GM23338 (cell line): ENCODE measurements at places on chromosomes 3 and 15.

- DNase-seq = no peak
Observed at GRCh38 chr15:31202953-31203352, 101.4 kb upstream of the TRPM1 start.

DNA sequence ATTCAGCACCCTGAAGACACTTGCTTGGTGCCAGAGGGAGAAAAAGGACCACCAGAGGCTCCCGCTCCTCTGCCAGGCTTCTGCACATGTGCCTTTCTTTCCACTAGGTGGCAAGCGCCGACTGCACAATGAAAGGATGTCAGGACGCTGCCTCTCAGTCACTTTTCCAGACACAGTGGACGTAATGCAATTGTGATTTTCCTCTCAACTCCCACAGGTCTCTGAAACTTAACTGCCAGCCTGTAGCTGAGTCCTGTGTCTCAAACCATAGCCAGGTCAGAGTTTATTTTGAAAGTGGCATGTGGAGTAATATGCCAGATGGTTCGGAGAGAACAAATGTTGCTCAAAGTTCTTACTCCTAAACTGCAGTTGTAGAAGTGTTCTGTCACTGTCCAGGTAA is 162.9 kb downstream of the ITPR1 start:
- peak; percentile 91 for DNase-seq

- DNase-seq = no peak
Observed at GRCh38 chr3:51224283-51224682, 160.8 kb upstream of the MANF start.

DNA sequence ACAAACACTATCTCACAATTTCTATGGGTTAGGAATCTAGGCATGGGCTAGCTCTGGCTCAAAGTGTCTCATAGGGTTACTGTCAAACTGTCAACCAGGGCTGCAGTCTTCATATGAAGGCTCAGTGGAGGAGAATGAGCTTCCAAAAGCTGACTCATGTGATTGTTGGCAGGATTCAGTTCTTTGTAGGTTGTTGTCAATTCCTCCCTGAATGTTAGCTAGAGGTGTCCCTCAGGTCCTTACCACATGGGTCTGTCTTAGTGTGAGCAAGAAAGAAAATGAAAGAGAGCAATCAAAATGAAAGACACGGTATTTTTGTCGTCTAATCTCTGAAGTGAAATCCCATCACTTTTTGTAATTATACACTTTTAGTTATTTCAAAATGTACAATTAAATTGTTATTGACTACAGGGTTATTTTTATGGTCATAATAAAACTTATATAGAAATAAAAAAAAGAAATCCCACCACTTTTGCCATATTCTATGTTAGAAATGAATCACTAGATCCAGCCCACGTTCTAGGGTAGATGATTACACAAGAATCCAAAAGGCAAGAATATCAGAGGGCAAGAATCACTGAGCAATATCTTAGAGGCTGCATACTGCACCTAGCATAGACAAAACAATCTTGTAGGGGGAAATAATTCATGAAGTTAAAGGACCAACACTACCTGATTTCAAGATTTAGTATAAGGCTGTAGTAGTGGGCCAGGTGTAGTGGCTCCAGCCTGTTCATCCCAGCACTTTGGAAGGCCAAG is 8.4 kb downstream of the ACSBG1 start:
- DNase-seq = no peak

GRCh38 chr3:195761123-195761566 is 40.4 kb downstream of the MUC20 start:
- no peak for DNase-seq

GRCh38 chr3:127216415-127217261 is 23.7 kb downstream of the PRR23E start:
- DNase-seq = no peak

DNA sequence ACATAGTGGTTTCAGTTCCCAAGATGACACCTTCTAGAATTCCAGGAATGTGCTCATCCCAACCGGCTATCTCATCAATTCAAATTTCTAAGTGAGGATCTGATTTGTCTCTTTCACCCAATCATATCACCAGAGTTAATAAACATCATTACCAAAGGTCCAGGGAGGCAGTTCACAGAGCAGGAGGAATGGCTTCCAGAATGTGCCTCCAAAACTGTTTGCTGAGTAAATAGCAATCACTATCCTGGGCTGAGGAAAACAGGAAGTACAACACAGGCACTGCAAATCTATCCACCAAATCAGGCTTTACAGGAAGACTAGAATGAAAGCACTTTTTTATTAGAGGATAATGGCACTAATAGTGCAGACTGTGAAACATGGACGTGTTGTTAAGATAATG is 61.5 kb downstream of the OSBPL10 start:
- DNase-seq = no peak

DNA sequence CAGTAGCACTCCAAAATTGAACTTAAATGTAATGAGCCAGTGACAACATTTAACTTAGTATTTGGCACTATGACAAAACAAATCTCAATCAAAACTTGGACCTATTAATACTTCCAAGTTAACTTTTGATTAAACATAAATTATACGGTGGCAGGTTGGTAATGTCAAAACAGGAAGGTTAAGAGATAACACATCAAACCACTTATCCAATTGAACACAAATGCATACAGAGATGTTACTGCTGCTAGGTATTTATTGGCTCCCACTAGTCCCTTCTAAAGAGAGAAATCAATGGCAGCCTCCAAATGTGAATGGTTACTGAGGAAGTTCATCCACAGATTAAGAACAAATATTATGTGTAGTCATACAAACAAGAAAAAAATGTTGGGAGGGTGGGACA is 1.8 kb downstream of the GSK3B start:
- DNase-seq = no peak

- DNase-seq = peak; percentile 83
Observed at GRCh38 chr3:94336046-94336753, 273.3 kb downstream of the NSUN3 start.
